ENCODE measurements at places on chromosomes 5 and 9. TPM values are rescaled to one million over a fixed set of nuclear protein-coding genes. Genes with fewer than 3 reads are reported as not detected.

DNA sequence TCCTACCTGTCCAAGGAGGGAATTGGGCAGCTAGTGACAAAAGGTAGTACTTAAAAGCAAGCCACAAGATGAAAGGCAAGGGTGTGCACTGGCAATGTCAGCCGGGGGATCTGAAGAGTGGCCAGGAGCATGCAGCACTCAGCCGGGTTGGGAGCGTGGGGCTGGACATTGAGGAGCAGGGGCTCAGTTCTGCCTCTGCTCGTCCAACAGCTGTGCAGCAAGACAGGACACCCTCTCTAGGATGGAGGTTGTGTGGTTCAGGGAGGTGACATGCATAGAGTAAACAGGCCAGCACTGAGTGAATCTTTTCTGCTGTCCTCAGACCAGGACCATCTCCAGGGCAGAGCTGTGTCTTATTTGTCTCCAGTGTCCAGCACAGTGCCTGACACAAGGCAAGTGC is 235.3 kb downstream of the CRB2 start:
- no peak for DNase-seq

- DNase-seq: peak; percentile 34
These were observed 3.6 kb upstream of the OLFM1 start for GRCh38 chr9:135083831-135084230.

- DNase-seq: no peak
These were observed 92.3 kb downstream of the PTCD2 start for GRCh38 chr5:72412283-72413055.

DNA sequence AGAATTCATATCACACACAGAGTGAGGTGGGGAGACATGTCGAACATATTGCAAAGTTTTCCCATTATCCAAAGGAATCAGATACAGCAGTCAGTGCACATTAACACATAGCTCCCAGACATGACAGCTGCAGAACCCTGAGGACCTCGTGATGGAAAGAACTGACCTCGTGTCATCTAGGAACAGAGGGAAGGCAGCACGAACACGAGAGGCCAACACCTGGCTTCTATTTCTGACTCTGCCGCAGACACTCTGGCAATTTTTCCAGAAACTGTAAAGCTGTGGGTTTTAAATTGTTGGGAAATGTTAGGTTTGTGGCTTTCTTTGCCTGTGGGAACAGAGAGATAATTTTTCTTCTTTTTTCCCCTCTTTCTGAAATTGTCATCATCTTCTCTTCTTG is 315.0 kb upstream of the PIK3R1 start:
- DNase-seq: no peak

DNA sequence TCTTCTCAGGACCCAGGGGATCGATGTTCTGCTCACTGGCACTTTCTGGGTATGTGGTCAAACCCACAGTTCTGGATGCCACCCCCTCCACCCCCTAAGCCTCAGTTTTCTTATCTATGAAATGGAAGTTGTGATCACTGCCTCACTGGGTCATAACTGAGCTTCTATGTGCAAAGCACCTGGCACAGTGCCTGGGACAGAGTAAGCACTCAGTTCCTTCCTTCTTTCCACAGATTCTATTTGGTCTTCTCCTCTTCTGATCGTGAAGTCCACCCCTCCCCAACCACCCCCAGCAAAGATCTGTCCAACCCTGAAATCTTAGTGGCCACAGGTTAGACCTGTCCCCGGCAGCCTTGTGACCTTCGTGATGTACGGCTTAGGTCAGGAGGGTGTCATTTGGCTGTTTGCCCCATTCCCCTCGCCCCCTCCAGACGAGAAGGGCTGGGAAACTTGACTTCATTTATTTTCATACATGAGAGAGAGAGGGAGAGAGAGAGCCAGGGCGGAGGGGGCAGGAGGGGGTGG is 181.4 kb downstream of the FGF18 start:
- no peak for DNase-seq

Gene CERT1
- 32.2 TPM for total RNA-seq

Gene SLC6A7
- total RNA-seq: 24.1 TPM

Gene BSPRY
- 18.4 TPM for total RNA-seq

Gene PCDHAC1
- not detected for total RNA-seq
